ENCODE measurements at places on chromosomes 2 and 18. TPM values are rescaled to one million over a fixed set of nuclear protein-coding genes. Genes with fewer than 3 reads are reported as not detected.

DNA sequence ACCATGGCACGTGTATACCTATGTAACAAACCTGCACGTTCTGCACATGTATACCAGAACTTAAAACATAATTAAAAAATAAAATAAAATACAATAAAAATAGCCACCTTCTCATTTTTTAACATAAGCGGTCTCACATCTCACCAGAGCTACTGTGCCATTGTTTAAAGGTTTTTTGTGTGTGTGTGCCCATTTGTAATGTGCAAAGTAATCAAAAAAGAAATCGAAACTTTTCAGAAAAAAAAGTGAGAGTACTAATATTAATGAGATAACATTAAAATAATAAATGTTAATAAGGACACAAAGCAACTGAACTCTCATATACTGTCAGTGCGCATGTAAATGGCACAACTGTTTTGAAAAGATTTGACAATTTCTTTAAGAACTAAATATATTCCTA, 60.5 kb downstream of the FANCL start:
- no peak overlapping the region for H3K27ac ChIP-seq
- no peaks in the 10 kb centered on the region for H3K4me1 ChIP-seq
- H3K36me3 ChIP-seq: no peaks in the 10 kb centered on the region

The DAW1 gene
- polyA plus RNA-seq: 0.24 TPM

The CIAO1 gene
- polyA plus RNA-seq: 99.2 TPM

GRCh38 chr2:189951791-189952535, 110.6 kb downstream of the MSTN start:
- no peak overlapping the region for H3K27ac ChIP-seq
- no peaks in the 10 kb centered on the region for H3K36me3 ChIP-seq
- no peak for DNase-seq
- no peaks in the 10 kb centered on the region for H3K4me1 ChIP-seq
- no peaks in the 10 kb centered on the region for H3K27me3 ChIP-seq

The PSMA8 gene
- not detected for polyA plus RNA-seq

Data from H1 (cell line).